ENCODE measurements at places on chromosomes 6 and 20. TPM values are rescaled to one million over a fixed set of nuclear protein-coding genes. Genes with fewer than 3 reads are reported as not detected.

The PGC gene
- total RNA-seq, result not detected

GRCh38 chr6:127634178-127634577 lies 57.2 kb downstream of the C6orf58 start:
- no peaks in the 10 kb centered on the region for H3K4me1 ChIP-seq
- no peak overlapping the region for H3K27ac ChIP-seq
- no peaks in the 10 kb centered on the region for H3K27me3 ChIP-seq

DNA sequence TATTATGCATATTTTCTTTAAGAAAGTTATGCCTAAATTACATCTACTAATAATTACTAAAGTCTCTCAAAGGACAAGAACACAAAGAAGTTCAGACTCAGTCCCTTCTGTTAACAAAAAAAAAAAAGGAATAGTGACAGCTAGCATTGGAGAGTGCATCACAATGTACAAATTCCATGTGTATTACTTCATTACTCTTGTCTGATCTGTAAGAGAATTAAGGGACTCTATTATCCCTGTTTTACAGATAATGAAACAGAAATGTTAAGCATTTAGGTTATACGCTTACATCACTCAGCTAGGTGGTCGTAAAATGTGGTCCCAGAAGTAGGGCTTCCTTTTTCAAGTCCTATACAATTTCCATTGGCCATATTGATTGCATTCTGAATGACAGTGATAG lies 17.2 kb upstream of the VNN1 start:
- no peaks in the 10 kb centered on the region for H3K36me3 ChIP-seq
- no peak for DNase-seq
- no peaks in the 10 kb centered on the region for H3K27me3 ChIP-seq
- no peak overlapping the region for H3K27ac ChIP-seq

DNA sequence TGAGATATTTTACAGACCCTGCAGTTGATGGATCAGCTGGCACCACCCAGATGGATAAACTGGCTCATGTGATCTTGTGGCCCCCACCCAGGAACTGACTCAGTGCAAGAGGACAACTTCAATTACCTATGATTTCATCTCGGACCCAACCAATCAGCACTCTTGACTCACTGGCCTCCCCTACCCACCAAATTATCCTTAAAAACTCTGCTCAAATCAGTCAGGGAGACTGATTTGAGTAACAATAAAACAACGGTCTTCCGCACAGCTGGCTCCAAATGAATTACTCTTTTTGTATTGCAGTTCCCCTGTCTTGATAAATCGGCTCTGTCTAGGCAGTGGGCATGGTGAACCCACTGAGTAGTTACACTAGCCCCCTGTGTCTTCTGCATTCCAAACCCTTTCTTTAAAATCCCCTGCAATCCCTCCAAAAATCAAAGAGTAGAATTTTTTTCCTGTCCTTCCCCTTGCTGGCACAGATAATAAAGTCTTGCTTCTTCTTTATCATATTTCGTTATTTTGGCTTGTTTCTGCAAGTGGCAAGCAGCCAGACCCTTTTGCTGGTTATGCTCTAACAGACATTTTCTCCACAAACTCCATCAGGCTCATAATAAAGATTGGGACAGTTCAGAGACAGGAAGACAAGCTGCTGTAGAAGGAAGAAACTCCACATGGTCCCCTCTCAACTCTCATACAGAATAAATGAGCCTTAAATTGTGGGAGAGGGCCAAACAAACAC lies 48.3 kb downstream of the OR2B6 start:
- H3K4me3 ChIP-seq, result no peak overlapping the region
- H3K36me3 ChIP-seq, result no peaks in the 10 kb centered on the region
- H3K27me3 ChIP-seq, result peaks cover 14% of the 10 kb centered on the region
- H3K4me1 ChIP-seq, result no peaks in the 10 kb centered on the region
- no peak for DNase-seq

The NCOA7 gene
- total RNA-seq, result 43.4 TPM

DNA sequence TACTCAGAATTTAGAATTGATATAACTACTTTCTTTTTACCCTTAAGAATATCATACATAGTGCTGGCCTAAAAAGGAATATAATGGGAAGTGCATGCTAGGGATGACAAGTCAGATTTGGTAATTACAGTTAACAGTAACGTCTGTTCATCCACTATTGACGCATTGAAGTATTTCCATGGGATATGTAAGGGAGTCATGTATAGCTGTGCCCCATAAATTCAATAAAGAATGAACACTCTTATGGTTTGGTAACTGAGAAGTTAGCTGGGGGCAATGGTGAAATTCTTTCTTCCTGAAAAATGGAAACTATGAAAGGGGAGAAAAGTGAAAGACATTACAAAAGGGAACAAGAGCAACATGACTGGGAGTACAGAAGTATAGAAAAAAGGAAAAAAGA lies 2.6 kb upstream of the COL19A1 start:
- H3K36me3 ChIP-seq, result no peaks in the 10 kb centered on the region
- peaks cover 17% of the 10 kb centered on the region for H3K4me1 ChIP-seq
- H3K27ac ChIP-seq, result no peak overlapping the region
- DNase-seq, result no peak

DNA sequence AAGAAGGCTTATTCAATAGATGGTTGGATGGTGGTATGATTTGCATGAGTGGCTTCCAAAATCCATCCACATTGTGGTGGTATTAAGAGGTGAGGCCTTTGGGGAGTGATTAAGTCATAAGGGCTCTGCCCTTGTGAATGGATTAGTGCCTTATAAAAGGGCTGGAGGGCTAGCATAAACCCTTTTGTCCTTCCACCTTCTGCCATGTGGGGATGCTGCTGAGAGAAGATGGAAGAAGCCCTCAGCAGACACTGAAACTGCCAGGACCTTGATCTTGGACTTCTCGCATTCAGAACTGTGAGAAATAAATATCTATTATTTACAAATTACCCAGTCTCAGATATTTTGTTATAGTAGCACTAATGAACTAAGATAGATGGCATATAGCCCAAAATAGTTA lies 27.8 kb upstream of the SRPK1 start:
- H3K27me3 ChIP-seq, result no peaks in the 10 kb centered on the region
- peak; percentile 21 for DNase-seq
- peaks cover 8% of the 10 kb centered on the region for H3K4me1 ChIP-seq
- H3K36me3 ChIP-seq, result no peaks in the 10 kb centered on the region
- no peak overlapping the region for H3K4me3 ChIP-seq

GRCh38 chr20:48096957-48097890 lies 311.9 kb upstream of the SULF2 start:
- DNase-seq, result no peak
- H3K4me1 ChIP-seq, result no peaks in the 10 kb centered on the region
- peaks cover 2% of the 10 kb centered on the region for H3K27me3 ChIP-seq
- H3K27ac ChIP-seq, result no peak overlapping the region
- no peaks in the 10 kb centered on the region for H3K36me3 ChIP-seq
- H3K4me3 ChIP-seq, result no peak overlapping the region

The VWA7 gene
- 1.6 TPM for total RNA-seq

DNA sequence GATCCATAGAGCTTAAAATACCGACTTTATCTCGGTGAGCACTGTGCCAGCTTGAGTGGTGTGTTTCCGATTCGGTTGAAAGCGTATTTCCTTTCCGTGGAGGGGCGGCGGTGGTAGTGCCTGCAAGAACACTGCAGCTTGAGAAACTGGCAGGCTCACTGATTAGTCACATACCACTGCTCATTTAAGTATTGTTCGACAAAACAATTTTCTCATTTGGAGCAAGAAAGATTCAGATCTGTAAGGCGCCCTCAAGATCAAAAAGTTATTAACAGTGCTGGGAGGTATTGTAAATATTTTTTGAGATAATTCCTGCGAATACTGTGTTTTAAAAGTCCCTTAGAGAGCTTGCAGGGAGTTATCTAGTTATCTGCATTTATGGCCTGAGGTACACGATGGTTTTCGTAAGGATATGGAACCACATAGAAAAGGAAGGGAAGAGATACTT lies 1.3 kb downstream of the MAPK14 start:
- H3K4me3 ChIP-seq, result peak overlapping the region; percentile 87
- peak; percentile 90 for DNase-seq
- H3K27ac ChIP-seq, result peak overlapping the region; percentile 97

DNA sequence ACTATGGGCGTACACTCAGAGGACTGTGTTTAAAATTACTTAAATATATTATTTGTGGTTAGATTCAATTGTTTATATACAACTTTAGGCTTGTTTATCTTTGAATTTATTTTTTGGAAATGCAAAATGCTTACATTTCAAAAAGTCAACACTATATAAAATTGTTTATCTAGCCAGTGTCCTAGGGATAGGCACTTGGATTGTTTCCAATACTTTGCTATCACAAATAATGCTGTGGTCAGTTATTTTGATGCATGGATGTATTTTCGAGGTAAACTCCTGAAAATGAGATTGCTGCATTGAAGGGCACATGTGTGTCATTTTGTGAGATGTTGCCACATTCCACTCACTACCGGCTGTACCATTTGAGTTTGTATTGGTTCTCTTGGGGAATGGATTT lies 213.9 kb downstream of the SLC24A3 start:
- H3K36me3 ChIP-seq, result no peaks in the 10 kb centered on the region
- H3K4me3 ChIP-seq, result no peak overlapping the region
- no peaks in the 10 kb centered on the region for H3K4me1 ChIP-seq
- no peaks in the 10 kb centered on the region for H3K27me3 ChIP-seq
- no peak overlapping the region for H3K27ac ChIP-seq

DNA sequence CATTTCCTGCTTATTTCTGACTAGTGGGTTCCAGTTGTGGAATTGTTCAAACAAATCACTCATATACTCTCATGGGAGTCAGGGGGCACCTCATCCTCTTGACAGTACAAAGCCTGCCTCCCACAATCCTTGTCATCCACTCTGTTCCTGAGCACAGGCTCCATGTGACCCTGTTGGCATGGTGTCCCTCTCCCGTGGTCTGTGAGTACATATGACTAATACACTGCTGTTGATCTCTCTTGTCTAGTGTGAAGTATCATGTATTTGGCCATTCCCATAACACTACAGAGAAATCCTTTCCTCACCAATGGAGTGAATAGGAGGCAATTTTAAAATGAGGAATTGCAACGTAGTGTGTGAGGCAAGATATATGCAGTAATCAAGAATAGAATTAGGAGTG lies 185.3 kb downstream of the OGFRL1 start:
- H3K4me1 ChIP-seq, result no peaks in the 10 kb centered on the region
- no peaks in the 10 kb centered on the region for H3K36me3 ChIP-seq
- no peak for DNase-seq
- H3K4me3 ChIP-seq, result no peak overlapping the region

The GJA1 gene
- total RNA-seq, result not detected

The EDN1 gene
- 0.14 TPM for total RNA-seq

The IMPG1 gene
- not detected for total RNA-seq

GRCh38 chr6:80282913-80283554 lies 176.6 kb downstream of the BCKDHB start:
- no peak for DNase-seq
- H3K36me3 ChIP-seq, result peaks cover 2% of the 10 kb centered on the region
- no peak overlapping the region for H3K4me3 ChIP-seq
- H3K27ac ChIP-seq, result no peak overlapping the region
- H3K27me3 ChIP-seq, result no peaks in the 10 kb centered on the region

DNA sequence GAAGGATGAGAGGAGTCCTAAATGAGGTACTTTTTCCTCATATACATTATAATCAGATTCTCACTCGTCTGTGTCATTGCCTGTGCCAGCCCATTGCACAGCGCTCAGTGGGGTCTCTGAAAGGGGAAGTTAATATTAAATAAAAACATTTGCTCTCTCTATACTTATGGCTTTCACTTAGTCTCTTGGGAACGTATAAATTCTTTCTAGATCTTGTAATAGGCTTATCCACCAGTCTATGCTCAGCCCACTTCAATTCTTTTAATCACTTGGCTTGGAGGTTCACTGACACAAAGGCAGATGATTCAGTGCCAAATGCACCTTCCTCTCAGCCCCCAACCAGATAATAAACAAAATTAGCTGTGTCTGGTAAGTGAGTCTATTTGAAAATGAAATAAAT lies 164.3 kb upstream of the OGFRL1 start:
- H3K4me3 ChIP-seq, result no peak overlapping the region
- no peaks in the 10 kb centered on the region for H3K4me1 ChIP-seq
- H3K27ac ChIP-seq, result no peak overlapping the region
- peaks cover 2% of the 10 kb centered on the region for H3K27me3 ChIP-seq
- no peaks in the 10 kb centered on the region for H3K36me3 ChIP-seq
- DNase-seq, result no peak

GRCh38 chr20:35319192-35319870 lies 27.1 kb upstream of the FAM83C start:
- peaks cover 9% of the 10 kb centered on the region for H3K36me3 ChIP-seq
- peaks cover 37% of the 10 kb centered on the region for H3K4me1 ChIP-seq
- no peak for DNase-seq

- peaks cover 38% of the 10 kb centered on the region for H3K4me1 ChIP-seq
- H3K27ac ChIP-seq, result no peak overlapping the region
- no peak overlapping the region for H3K4me3 ChIP-seq
- no peaks in the 10 kb centered on the region for H3K27me3 ChIP-seq
Measured at GRCh38 chr6:159684013-159684304, 9.1 kb downstream of the SOD2 start.

The NKAPL gene
- total RNA-seq, result not detected

DNA sequence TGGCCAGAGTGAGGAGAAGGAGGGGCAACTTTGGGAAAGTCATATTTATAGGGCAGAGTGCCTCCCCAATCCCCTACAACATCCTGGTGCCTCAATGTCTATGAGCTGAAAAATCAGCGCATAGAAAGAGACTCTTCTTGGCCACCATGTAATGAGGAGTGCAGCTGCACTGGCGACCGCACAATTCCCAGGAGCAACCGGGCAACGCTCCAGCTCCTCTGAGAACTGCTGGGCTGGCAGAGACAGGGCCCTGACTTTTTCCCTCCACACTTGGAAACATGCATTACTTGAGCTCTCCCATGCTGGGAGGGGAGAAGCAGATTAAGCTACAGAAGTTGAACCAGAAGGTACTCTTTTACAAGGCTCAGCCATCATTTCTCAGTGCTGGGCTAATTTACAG lies 31.4 kb upstream of the MARCKS start:
- no peak for DNase-seq
- no peak overlapping the region for H3K27ac ChIP-seq
- no peaks in the 10 kb centered on the region for H3K36me3 ChIP-seq

The LY6G5C gene
- 2.3 TPM for total RNA-seq

DNA sequence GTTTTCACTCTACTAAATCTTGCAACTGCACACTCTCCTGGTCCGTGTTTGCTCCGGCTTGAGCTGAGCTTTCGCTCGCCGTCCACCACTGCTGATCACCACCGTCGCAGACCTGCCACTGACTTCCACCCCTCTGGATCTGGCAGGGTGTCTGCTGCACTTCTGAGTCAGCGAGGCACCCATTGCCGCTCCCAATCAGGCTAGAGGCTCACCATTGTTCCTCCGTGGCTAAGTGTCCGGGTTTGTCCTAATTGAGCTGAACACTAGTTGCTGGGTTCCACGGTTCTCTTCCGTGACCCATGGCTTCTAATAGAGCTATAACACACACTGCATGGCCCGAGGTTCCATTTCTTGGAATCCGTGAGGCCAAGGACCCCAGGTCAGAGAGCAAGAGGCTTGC lies 98.6 kb upstream of the GPR6 start:
- H3K36me3 ChIP-seq, result no peaks in the 10 kb centered on the region
- no peaks in the 10 kb centered on the region for H3K4me1 ChIP-seq
- DNase-seq, result no peak
- H3K4me3 ChIP-seq, result no peak overlapping the region

The ENPP1 gene
- total RNA-seq, result 0.20 TPM

- H3K4me3 ChIP-seq, result no peak overlapping the region
- peaks cover 69% of the 10 kb centered on the region for H3K4me1 ChIP-seq
- H3K27me3 ChIP-seq, result no peaks in the 10 kb centered on the region
- no peak for DNase-seq
Measured at GRCh38 chr6:89944181-89944755, 50.0 kb downstream of the GJA10 start.

The MUCL3 gene
- not detected for total RNA-seq

The DLK2 gene
- 1.0 TPM for total RNA-seq

- H3K4me1 ChIP-seq, result peaks cover 43% of the 10 kb centered on the region
- H3K27ac ChIP-seq, result no peak overlapping the region
- H3K27me3 ChIP-seq, result no peaks in the 10 kb centered on the region
- DNase-seq, result no peak
- H3K4me3 ChIP-seq, result no peak overlapping the region
- no peaks in the 10 kb centered on the region for H3K36me3 ChIP-seq
Measured at GRCh38 chr20:41006936-41007474, 21.6 kb upstream of the TOP1 start.

The FRK gene
- total RNA-seq, result 0.04 TPM
